Activated CD8-positive, alpha-beta T cell treated with anti-CD3 and anti-CD28 coated beads for 36 hours (primary cell): ENCODE measurements at places on chromosomes 11 and 22. TPM values are rescaled to one million over a fixed set of nuclear protein-coding genes. Genes with fewer than 3 reads are reported as not detected.

CREB3L1 gene
- total RNA-seq, result not detected

SCGB1C1 gene
- not detected for total RNA-seq

MMP12 gene
- total RNA-seq, result not detected

CD3D gene
- total RNA-seq, result 316 TPM

BET1L gene
- total RNA-seq, result 68.9 TPM

- peaks cover 3% of the 10 kb centered on the region for H3K4me1 ChIP-seq
- H3K27ac ChIP-seq, result no peak overlapping the region
- no peaks in the 10 kb centered on the region for H3K27me3 ChIP-seq
- no peaks in the 10 kb centered on the region for H3K36me3 ChIP-seq
- no peak overlapping the region for H3K4me3 ChIP-seq
Measured at GRCh38 chr11:46463701-46464421, 72.3 kb upstream of the CHRM4 start.

GRCh38 chr11:2675540-2675939, 24.3 kb downstream of the KCNQ1OT1 start:
- no peak for DNase-seq
- no peak overlapping the region for H3K4me3 ChIP-seq
- H3K36me3 ChIP-seq, result no peaks in the 10 kb centered on the region
- no peaks in the 10 kb centered on the region for H3K4me1 ChIP-seq
- no peak overlapping the region for H3K27ac ChIP-seq

GRCh38 chr11:10005955-10006525, 288.0 kb downstream of the SBF2 start:
- DNase-seq, result no peak
- H3K36me3 ChIP-seq, result peaks cover 4% of the 10 kb centered on the region
- no peak overlapping the region for H3K4me3 ChIP-seq
- no peaks in the 10 kb centered on the region for H3K27me3 ChIP-seq
- H3K27ac ChIP-seq, result no peak overlapping the region

DNA sequence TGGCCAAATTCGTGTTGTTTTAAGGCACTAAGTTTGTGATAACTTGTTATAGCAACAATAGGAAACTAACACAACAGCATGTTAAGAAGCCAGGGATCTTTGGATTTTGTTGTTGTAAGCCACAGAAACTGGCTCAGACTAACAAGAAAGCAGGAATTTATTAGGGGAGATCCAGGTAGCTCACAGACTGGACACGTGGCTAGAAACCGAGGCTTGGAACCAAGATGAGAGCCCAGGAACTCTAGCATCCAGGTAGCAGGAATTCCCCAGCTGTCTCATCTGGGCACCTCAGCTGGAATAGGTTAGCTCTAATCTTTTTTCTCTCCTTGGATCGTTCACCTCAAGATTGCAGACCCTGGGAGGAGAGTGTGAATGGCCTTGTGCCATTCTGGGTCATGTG, 24.9 kb downstream of the POLA2 start:
- DNase-seq, result no peak
- no peaks in the 10 kb centered on the region for H3K4me1 ChIP-seq
- H3K36me3 ChIP-seq, result peaks cover 61% of the 10 kb centered on the region

DNA sequence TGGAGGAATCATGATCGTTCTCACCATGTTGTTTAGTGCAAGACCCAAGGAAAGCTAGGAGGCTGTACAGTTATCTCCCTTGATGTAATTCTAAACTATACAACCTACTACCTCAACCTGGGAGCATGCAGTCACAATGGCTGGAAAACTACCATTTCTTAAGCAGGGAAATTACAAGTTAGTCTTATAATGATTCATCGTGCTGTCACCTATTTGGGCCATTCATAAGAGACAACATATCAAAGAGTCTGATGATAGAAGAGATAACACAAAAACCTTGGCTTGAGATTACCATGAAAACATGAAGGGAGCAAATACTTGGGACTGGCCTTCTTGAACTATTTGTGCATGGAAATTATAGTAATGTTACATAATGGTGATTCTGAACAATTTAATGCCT, 30.5 kb upstream of the BLID start:
- peaks cover 6% of the 10 kb centered on the region for H3K27me3 ChIP-seq
- no peaks in the 10 kb centered on the region for H3K36me3 ChIP-seq
- no peaks in the 10 kb centered on the region for H3K4me1 ChIP-seq
- H3K27ac ChIP-seq, result no peak overlapping the region
- DNase-seq, result no peak
- H3K4me3 ChIP-seq, result no peak overlapping the region

DNA sequence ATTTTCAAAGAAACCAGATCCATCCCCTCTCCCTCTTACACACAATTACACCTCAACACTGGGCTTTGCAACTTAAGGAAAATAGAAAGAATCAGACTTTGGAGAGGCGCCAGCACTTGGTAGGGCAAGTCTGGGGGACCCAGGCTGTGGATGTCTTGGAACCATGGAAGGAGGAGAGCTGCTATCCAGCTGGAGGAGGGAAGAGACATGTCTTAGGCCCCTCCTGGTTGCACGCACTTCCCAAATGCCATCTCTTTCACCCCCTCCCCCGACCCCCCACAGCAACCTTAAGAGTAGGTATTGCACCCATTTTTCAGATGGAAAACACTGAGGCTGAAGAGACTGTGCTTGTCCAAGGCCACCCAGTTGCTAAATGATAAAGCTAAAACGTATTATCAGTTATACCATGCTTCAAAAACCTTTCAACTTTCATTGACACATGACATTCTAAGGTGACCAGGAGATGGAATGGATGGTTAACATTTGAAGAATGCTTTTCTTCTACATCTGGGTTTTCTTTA, 3.9 kb downstream of the TIMP3 start:
- H3K27ac ChIP-seq, result no peak overlapping the region
- DNase-seq, result no peak

- peaks cover 2% of the 10 kb centered on the region for H3K27me3 ChIP-seq
- no peaks in the 10 kb centered on the region for H3K36me3 ChIP-seq
- no peak for DNase-seq
- no peaks in the 10 kb centered on the region for H3K4me1 ChIP-seq
Measured at GRCh38 chr11:111427471-111427912, 48.4 kb upstream of the POU2AF1 start.
